ENCODE measurements at places on chromosomes 3 and 15.

GRCh38 chr3:117264204-117264994, 554.8 kb downstream of the TUSC7 start:
- DNase-seq: no peak

GRCh38 chr15:74272812-74273211, 36.7 kb downstream of the CCDC33 start:
- DNase-seq: no peak

GRCh38 chr15:101198031-101198575, 53.7 kb downstream of the CHSY1 start:
- no peak for DNase-seq

- no peak for DNase-seq
Observed at GRCh38 chr3:49020330-49021212, 1.4 kb upstream of the NDUFAF3 start.

DNA sequence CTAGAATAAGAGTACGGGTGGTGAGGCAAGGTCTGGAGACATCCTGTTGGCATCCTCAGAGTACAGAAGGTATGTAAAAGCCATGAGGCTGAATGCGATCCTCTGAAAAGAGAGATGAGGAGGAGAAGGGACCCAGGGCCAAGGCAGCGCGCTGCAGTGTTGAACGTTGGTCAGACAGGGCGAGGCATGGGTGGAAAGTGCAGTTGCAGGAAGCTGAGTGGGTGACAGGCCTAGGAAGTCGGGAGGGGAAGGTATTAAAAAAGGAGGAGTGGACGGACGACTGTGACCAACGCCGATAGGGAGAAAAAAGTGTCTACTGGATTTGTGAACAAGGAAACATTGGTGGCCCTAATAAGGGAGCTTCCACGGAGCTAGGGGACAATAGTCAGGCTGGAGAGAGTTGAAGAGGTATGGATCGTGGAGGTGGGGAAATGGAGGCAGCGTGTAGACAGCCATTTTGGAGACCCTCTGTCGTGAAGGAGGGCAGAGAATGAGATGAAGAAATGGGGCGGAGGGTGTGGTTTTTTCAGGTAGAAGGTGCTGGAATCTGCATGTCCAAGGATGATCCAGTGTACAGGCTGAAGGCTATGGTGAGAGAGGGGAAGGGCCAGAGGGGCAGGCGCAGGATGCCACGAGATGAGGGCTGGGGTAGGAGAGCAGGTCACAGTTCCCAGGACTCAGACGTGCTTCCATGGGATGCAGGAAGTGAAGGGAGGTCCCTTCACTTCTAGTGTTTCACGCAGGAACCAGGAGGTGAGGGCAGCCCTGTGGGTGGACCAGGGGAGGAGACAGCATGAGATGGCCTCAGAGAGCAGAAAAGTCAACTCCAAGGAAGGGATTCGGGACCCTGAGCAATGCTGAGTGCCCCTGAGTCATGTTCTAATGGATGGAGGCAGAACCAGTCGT, 115.9 kb downstream of the ASB7 start:
- no peak for DNase-seq

DNA sequence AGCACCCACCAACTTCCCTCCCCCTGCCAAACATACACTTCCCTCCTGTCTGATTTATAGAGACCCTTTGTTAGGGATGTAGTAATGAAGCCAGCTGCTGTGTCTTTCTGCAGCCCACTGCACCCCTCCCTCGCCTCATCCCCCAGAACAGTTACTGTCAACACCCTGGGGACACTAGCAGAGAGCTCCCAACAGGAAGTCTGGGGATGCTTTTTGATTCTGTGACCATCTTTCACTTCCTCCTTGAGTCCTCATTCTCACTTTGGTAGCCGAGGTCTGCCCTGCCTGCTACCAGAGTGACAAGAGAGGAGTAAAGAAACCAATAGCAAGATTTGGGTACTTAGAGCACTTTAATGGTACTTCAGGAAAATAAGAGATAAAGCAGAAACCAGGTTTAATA, 201.6 kb downstream of the SATB1 start:
- DNase-seq: no peak

DNA sequence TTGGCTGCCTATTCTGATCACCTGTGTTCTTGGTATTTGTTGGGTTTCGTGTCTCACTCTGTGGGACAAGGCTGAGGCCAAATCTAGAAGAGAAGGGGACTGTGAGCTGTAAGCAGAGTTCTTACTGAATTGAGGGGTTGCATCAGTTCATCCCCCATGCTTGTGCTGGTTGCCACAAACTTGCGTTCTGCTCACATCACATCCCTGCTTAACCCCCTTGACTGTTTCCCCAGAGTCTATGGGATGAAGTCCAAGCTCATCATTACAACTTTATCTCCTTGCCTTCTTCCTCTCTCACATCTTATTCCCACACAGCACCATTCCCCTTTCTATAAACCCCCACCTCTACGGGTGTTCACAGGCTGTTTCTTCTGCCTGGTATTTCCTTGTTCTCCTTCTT, 143.8 kb upstream of the ABHD17C start:
- no peak for DNase-seq

GRCh38 chr3:24067483-24067882, 122.4 kb downstream of the NR1D2 start:
- DNase-seq: no peak

Measured in SHP77 (cell line).